ENCODE measurements at places on chromosomes 5 and 9. TPM values are rescaled to one million over a fixed set of nuclear protein-coding genes. Genes with fewer than 3 reads are reported as not detected.

Gene RNF183
- total RNA-seq: not detected

Gene ABITRAM
- 6.5 TPM for total RNA-seq

Gene GOLM1
- total RNA-seq: 54.6 TPM

Gene FAM81B
- not detected for total RNA-seq

Gene CWC27
- 13.2 TPM for total RNA-seq

Gene SLCO6A1
- not detected for total RNA-seq

Data from smooth muscle cell of trachea (primary cell).